ENCODE measurements at places on chromosomes 2 and 18.

- no peak overlapping the region for H3K27ac ChIP-seq
- H3K4me3 ChIP-seq = no peak overlapping the region
- H3K36me3 ChIP-seq = no peaks in the 10 kb centered on the region
- H3K4me1 ChIP-seq = peaks cover 12% of the 10 kb centered on the region
- no peaks in the 10 kb centered on the region for H3K27me3 ChIP-seq
Measured at GRCh38 chr2:41710944-41711343, 336.9 kb upstream of the PKDCC start.

DNA sequence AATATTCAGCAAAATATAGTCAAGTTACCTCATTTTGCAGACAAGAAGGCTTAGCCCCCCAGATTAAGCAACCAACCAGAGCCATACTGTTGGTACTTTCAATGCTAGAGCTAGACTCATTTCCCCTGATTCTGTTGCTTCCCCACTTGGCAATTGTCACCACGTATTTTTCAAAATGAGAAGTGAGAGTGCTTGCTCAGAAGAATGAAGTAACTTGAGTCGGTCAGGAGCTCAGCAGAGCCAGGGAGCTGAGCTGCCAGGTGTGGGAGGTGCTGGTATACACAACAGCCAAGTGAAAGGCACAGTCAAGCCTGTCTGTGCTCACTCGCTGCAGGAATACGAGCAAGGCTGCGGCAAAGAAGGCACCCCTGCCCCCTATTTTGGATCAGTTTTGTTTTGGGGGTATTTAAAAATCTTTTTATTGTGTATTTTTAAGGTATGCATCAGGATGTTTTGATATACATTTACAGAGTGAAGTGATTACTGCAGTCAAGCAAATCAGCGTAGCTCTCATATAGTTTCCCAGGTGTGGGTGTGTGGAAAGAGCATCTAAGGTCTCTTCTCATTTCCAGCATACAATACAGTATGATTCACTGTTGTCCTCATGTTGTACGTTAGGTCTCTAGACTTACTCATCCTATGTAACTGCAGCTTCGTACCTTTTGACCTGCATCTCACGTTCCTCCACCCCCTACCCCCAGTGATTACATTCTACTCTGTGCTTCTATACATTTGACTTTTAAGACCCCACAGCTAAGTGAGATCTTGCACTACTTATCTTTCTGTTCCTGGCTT, 62.4 kb downstream of the MRPS9 start:
- peak; percentile 11 for DNase-seq
- H3K4me3 ChIP-seq = no peak overlapping the region
- no peaks in the 10 kb centered on the region for H3K27me3 ChIP-seq
- no peaks in the 10 kb centered on the region for H3K4me1 ChIP-seq
- H3K36me3 ChIP-seq = peaks cover 4% of the 10 kb centered on the region

GRCh38 chr2:9814129-9814868, 29.0 kb upstream of the TAF1B start:
- H3K4me1 ChIP-seq = no peaks in the 10 kb centered on the region
- no peak for DNase-seq
- no peak overlapping the region for H3K4me3 ChIP-seq
- no peaks in the 10 kb centered on the region for H3K36me3 ChIP-seq

DNA sequence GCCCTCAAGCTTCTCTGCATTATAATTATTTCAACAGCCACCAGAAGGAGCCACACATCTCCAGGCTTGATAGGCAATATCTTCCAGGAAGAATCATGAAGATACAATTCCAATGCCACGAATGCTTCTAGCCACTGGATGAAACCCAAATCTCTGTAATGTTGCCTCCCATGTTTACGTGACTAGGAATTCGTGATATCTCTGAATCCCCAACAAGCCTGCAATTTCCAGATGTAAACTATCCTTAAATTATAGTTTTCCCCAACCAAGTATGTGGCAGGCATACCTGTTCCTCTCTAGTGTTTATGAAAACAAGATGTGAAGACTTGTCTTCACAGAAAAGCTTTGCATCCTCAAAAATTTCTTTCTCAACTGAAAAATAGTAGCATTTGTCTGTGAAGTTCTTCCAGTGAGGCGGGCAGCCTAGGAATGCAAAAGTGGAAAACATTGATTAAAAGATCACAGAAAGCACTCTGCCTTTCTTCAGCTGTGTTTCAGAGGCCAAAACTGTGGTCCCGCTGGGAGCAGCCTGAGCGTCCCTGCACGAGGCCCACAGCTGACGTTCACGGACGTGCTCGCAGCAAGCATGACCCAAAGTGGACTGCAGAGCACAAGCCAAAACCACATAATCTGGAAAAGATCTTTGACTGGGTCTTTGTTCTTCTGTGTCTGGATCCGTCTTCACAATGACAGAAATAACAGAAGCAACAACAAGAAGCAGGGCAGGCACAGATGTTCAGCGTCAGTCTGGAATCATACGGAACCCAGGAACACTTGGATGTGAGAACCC, 65.1 kb upstream of the THOC1 start:
- no peaks in the 10 kb centered on the region for H3K27me3 ChIP-seq
- H3K27ac ChIP-seq = no peak overlapping the region
- H3K4me3 ChIP-seq = no peak overlapping the region
- H3K4me1 ChIP-seq = no peaks in the 10 kb centered on the region
- DNase-seq = no peak

GRCh38 chr2:76323381-76323780, 612.7 kb upstream of the GCFC2 start:
- H3K36me3 ChIP-seq = no peaks in the 10 kb centered on the region
- H3K4me1 ChIP-seq = no peaks in the 10 kb centered on the region
- no peak overlapping the region for H3K27ac ChIP-seq
